Stimulated activated CD4-positive, alpha-beta T cell treated with anti-CD3 and anti-CD28 coated beads, TNF-alpha, amount 100 ng/mL, for 24 hours (primary cell): ENCODE measurements at places on chromosomes 11 and 22.
A peak's percentile ranks its signal among the peaks of the same experiment; 100 is the strongest.

DNA sequence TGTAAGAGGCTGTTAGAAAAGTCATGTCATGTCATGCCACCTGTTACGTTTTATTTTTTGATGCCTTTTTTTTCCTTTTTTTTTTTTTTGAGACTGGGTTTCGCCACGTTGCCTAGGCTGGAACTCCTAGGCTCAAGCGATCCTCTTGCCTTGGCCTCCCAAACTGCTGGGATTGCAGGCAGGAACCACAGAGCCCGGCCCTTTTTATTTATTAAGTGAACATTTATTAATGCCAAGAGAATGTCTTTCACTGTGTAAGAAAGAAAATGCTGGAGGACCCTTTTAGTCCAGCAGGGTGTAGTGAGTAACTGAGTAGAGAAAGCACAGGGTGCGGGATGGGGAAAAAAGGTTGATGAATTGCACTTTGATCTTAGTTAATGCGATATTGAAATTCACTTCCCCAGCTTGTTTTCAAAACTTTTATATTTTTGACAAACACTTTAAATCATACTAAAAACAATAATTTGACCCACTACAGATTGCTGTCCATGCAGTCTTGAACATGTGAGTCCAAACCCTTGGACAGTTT, 2.3 kb upstream of the XBP1 start:
- DNase-seq, result no peak

DNA sequence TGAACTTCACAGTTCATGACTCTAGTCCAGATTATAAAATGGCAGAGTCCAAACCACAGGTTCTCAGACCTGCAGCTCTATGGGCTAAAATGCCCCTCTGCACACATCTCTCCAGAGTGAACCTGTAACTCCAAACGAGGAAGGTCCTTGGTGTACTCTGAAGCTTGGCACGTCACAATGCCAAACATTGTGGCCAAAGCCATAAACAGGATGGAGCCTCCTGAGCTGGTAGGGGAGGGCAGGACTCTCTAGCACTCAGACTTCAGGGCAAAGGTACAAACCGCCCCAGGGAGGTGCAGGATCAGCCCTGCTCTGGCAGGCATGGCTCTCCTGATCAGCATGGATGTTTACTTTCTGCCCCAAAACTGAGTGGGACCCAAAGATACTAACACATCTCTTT, 2.3 kb downstream of the SCUBE2 start:
- no peak for DNase-seq

DNA sequence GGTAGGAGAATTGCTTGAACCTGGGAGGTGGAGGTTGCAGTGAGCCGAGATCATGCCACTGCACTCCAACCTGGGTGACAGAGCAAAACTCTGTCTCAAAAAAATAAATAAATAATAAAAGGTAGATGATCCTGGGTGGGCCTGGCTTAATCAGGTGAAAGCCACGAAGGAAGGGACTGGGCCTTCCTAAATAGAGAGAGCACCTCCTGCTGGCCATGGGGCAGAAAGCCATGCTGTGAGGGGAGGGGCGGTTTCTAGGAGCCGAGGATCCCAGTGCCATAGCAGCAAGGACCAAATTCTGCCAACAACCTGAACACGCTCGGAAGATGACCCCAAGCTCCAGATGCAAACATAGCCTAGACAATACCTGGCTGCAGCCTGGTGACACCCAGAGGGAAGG, 24.5 kb upstream of the DGKZ start:
- DNase-seq, result no peak

- DNase-seq, result no peak
Measured at GRCh38 chr11:12762278-12762677, 88.1 kb downstream of the TEAD1 start.

DNA sequence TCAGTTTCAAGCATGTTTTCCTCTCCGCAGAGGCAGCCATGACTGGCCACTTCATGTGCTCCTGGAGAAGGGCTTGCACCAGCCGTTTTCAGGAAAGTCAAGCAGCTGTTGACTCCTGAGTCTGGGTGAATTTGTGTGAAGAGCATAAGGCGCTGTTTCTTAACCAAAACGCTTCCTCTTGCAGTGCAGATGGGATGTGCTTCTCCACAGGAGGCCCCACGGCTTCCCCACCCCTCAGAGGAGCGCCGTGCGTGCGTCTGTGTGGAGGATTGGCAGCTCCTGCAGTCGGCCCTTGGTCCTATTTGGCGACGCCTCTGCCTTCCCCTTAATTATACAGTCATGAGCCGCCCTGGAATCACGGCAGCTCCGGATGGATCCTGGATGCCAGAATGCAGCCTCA, 54.1 kb upstream of the B3GAT1 start:
- DNase-seq, result no peak

- DNase-seq, result no peak
Measured at GRCh38 chr11:19185036-19185435, 16.7 kb downstream of the CSRP3 start.

GRCh38 chr22:31272522-31273446, 19.5 kb downstream of the PIK3IP1 start:
- DNase-seq, result peak; percentile 36

GRCh38 chr22:27336151-27337090, 465.1 kb downstream of the MN1 start:
- no peak for DNase-seq

DNA sequence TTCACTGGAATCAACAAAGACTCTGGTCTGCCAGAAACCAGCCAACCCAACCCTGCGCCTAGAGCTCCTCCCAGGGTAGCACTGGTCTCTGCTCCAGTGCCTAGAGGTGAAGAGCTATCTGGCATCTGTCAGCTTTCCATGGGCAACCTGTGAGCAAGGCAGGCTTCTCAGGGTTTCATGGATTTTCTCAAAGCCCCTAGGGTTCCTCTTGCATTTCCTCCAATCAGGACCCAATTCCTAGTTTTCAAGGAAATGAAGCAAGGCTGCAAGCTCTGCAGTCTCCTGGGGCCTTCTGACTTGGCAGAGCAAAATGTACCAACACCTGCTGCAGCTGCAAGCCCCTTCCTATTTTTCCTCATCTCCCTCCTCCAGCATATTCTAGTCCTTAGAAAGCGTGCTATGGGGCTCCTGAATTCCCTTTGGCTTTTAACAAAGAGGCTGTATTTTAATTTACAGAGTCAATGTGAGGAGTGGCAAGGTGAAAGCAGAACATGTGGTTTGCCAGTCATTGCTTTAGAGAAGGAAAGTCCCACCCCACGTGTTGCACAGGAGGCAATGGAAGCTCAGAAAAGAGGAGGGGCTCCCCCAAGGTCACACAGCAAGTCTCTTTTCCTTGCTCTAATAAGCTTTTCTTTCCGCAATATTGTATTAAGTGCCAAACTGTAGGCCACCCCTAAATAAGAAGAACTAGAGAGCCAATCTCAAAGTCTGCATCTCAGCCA, 33.0 kb upstream of the RIC3 start:
- no peak for DNase-seq

- DNase-seq, result no peak
Measured at GRCh38 chr11:79672786-79673185, 232.0 kb upstream of the TENM4 start.

DNA sequence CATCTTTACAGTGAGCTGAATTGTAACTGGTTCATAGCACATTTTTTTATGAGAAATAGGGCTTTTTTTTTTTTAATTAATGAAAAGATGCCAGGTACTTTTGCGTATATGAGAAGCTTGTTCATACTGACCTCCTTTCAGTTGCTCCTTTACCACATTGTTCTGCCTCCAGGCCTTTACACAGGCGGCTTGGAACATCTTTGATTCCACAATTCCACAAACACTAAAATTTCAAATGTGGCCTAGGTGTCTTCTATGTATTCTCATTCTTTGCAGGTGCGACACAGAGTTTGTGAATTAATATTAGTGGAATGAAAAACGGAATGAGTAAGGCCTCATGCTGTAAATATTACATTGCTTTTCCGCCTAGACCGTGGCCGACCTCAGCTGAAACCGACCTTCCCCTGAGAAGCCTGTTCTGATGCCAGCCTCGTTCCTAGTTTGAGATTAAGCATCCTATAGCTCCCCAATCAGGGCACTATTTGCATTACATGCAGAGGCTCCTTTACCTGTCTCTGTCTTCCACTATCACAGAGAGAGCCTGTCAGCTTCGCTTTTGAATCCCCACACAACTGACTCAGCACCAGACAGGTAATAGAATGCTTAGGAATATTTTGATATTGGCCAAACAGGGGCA, 125.8 kb downstream of the LDLRAD3 start:
- DNase-seq, result no peak

- no peak for DNase-seq
Measured at GRCh38 chr11:95429376-95429907, 198.4 kb upstream of the SESN3 start.

DNA sequence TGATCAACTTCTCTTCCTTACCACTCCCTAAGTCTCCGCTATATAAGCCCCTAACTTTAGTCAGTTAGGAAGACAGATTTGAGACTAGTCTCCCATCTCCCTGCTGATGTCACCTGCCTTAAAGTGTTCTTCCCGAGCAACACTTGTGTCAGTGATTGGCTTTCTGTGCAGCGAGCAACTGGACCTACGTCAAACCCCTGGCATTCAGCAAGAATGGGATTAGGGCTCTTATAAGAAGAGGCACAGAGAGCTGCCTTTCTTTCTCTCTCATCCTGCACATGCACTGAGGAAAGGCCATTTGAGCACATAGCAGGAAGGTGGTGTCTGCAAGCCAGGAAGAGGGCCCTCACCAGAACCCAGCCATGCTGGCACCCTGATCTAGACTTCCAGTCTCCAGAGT, 116.6 kb upstream of the THY1 start:
- DNase-seq, result no peak

- DNase-seq, result peak; percentile 69
Measured at GRCh38 chr11:64859542-64860414, 15.3 kb upstream of the CDC42BPG start.

GRCh38 chr22:46289244-46289891, 7.3 kb upstream of the GTSE1 start:
- no peak for DNase-seq

DNA sequence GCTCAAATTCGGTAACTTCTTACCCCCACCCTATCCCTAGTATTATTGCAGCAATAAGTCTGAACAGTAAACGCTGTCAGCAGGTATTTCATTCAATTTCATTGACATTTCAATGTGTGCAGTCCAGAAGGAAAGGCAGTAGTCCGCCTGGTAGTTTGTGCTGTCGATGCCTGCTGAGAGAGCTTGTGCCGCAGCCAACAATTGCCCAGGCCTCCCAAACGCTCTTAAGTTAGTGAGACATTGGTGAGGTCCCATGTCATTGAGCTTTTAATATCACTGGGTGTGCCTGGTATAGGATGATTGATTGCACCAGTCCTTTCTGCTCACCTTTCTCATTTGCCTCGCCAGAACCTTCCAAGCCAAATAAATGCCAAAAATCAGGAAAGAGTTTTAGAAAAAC, 28.1 kb downstream of the ALKBH3 start:
- DNase-seq, result no peak

DNA sequence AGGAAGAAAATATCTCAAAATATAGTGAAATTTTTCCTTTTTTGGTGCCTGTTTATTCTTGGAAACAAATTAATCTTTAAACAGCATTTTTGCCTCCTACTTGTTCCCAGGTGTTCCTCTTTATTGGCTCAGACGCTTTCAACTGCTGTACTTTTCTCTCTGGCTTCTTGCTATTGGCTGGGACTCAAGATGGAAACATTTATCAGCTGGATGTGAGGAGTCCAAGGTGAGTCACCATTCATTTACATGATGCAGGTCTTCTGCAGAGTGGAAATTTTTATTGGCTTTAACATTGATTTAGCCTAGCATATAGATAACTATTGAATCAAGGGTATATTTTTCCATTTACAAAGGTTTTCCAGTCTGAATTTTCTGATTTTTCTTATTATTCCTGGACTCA, 34.4 kb upstream of the DNAJB13 start:
- DNase-seq, result no peak

DNA sequence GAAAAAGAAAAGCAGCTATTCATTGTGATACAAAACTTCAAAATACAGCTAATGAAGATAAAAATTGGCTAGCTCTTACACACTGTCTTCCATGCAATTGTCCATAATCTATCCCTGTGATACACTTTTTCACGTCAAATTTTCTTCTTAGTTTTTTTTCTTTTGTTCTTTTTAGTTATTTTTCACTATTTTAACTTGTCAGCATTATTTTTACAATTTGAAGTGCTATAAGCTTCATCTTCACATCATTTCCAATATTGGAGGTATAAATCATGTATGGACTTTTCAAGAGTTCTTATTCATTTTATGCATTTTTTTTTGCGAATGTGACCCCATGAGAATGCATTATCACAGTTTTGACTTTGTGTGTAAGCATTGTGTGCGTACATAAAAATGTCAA, 4.1 kb downstream of the OR5B17 start:
- DNase-seq, result no peak

DNA sequence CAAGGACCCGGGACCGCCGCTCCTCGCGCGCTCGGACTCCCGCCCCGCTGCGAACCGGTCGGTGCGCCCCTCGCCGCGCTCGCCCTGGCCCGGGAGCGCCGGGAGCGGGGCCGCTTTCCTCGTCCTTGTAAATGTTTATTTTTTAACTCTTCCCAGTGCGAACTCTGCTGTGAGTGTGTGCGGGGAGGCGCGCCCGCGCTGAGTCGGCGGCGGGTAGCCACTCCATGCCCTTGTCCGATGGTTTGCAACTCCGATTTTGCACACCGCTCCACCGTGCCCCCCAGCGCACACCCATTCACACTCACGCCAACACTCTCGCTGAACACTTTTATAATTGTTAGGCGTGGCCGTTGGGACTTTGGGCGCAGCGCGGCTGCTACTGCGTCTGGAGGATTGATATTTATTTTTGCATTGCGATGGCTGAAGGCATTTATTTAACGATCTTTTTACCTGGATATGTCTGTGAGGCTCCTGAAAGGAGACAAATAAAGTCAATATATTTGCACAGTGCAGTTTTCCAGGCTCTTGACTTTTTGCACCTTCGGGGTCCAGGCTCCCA, 1.0 kb downstream of the C11orf96 start:
- no peak for DNase-seq

GRCh38 chr11:5065027-5065426, 4.3 kb upstream of the OR52E1 start:
- no peak for DNase-seq
